ENCODE measurements at places on chromosomes 2 and 18. TPM values are rescaled to one million over a fixed set of nuclear protein-coding genes. Genes with fewer than 3 reads are reported as not detected.

Gene ZNF514
- polyA plus RNA-seq, result 21.0 TPM

Gene ASTL
- not detected for polyA plus RNA-seq

- no peak for DNase-seq
Measured at GRCh38 chr2:85064927-85065577, 68.1 kb upstream of the TCF7L1 start.

GRCh38 chr2:100381240-100381639, 36.2 kb downstream of the CHST10 start:
- DNase-seq, result peak; percentile 32

Gene LIPG
- polyA plus RNA-seq, result 4.4 TPM

Gene PGAP1
- polyA plus RNA-seq, result 13.8 TPM

DNA sequence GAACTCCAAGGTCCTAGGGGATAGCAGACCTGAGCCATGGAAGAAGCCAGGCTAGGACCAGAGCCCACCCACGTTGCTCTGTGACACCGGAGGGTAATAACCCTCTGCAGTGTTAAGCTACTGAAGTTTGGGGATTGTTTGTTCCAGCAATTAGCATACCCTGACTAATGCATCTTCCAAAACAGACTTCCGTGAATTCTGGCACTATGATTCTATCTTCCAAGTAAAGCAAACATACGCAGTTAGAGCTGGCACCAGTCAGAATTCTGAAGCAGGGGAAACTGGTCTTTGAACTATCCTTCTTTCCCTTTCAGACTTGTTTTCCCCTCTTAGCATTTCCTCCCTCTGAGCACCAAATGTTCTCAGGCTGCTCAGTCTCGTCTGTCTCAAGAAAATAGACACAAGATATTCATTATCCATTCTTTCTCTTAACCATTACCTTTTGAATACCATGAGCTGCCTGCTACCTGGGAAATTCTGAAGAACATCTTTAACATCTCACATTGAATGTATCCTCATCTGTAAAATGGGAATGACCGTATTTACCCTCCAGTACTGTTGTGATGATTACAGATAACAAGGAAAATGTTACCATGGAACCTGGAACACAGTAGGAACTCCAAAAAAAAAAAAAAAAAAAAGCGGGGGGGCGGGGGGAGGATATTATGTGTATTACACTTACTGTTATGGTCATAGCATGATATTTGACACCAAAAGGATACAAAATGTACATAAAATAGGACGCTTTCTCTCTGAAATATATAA, 108.2 kb downstream of the TCF4 start:
- DNase-seq, result no peak

DNA sequence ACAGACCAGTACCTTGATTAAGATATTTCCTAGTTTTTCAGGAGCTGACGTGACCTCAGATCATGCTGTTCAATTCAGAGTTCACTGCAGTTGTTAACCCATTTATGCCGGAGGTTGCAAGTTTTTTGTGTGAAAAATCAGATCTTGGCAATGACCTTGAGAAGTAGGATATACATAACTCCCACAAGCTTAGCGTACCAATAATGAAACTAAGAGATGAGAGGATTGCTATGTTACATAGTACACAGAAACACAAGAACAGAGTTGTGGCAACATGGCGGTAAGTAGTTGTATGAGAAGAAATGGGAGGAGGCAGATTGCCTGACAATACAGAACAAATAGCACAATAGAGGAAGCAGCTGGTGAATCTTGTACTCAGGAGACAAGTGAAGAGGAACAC, 39.1 kb downstream of the PPIG start:
- DNase-seq, result no peak

DNA sequence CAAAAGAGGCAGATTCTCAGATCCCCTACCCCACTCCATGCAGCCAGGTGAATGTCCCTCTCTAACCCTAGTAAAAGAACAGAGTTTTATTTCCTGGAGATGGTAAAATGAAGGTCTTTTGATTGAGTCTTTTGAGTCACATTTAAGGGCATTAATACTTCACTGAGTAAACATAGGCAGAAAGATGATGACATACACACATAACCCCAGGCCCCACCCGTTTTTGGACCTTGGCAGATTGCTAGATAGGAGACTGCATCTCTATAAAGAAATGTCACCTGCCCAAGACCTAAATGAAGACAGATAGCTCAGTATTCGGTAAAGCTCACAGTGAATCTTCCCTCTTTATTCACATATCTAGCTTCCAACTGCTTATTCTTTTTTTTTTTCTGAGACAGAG, 28.3 kb upstream of the PEX13 start:
- DNase-seq, result no peak

Gene GAREM1
- 7.3 TPM for polyA plus RNA-seq

GRCh38 chr2:69721022-69721421, 20.9 kb upstream of the ANXA4 start:
- DNase-seq, result no peak

DNA sequence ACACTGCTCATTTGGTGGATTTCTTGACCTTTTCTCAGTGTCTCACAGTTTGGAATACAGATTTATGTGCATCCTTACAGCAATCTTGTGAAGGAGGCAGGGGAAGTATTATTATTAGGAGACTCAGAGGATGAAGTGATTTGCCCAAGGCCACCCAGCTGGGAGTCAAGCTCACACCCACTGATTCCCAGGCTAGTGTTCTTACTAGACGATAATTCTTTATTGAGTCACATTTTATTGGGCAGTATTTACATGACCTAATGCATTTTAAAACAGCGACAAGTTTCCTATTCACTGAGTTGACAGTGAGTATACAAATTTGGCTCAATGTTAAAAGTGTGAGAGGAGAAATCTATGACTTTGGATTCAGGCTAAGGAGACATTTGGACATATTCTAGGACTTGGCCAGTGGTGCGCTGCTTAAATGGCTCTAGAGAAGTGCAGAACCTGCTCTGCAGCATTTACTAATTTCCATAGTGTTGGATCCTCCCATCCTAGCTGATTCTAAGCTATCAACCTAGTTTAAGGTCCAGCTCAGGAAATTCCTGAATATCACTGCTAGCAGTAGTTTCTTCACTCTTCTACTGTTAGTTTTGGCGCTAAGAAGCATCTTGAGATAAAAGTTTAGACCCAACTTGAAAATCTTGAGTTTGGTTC, 199.3 kb downstream of the MTX2 start:
- DNase-seq, result no peak

Gene LDLRAD4
- 9.3 TPM for polyA plus RNA-seq

Gene NT5C1B
- 0.25 TPM for polyA plus RNA-seq

Gene CAPN13
- polyA plus RNA-seq, result 0.13 TPM

- DNase-seq, result no peak
Measured at GRCh38 chr2:70927641-70928040, 8.1 kb upstream of the ATP6V1B1 start.

GRCh38 chr18:7890075-7890474, 323.0 kb downstream of the PTPRM start:
- DNase-seq, result peak; percentile 39

DNA sequence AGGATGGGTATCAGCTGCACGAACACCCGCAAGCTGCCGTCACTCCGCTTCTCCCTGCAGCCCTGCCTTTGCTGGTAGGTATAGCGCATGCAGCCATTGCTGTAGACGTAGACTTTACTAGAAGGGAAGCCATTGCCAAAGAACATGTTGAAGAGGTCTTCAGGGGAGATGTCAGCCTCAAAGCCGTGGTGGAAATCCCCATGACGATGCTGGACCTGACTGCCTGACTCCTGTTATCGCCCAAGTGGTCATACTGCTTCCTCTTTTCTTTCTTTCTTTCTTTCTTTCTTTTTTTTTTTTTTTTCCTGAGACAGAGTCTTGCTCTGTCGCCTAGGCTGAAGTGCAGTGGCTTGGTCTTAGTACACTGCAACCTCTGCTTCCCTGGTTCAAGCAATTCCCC, 68.7 kb upstream of the SPRED2 start:
- no peak for DNase-seq

DNA sequence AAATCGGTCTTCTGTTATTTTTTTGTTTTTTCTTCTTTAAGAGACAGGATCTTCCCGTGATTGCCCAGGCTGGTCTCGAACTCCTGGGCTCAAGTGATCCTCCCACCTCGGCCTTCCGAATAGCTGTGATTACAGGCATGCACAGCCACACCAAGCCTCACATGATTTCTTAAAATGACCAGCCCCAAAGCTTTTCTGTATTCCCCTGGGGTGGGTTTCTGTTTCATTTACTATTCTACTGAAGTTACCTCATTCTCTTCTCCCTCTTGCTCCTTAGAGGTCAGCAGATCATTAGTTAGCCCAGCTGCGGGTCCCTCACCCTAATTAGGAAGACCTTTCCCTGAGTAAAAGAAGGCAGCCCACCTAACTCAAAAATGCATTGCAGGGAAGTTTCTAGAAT, 27.6 kb downstream of the SLC1A4 start:
- DNase-seq, result no peak

DNA sequence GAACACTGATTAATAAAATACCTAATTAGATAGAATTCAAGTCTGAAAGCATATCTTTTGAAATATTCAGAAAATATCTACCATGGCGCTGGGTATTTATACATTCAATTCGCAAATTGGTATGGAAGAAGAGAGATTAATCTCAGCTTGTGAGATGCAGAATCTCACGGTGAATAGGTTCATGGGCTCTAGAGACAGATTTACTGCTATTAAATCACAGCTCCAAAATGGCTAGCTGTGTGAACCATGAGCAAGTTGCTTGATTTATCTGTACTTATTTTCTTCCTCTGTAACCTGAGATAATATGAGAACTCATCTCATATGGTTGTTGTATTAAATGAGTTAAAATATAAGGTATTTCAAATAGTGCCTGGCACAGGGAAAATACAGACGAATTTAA, 556.7 kb downstream of the FBXO15 start:
- DNase-seq, result no peak

DNA sequence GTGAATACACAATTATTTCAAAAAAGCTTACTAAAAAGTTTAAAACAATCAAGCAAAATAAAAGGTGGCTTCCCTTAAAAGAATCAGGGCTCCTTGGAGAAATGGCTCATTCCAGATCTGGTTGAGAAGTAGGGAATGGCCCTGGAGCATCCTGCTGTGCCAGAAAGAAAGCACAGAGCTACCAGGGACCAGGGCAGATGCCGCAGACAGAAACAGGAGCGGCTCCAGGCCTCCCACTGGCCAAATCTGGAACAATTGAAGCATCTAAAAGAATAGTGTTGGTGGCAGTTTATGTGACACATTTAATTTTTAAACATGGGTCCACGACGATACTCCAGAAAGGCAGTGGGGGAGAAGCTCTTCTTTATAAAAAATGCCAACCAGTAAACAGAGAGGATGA, 75.5 kb downstream of the GBX2 start:
- no peak for DNase-seq

GRCh38 chr2:217090024-217090473, 230.2 kb upstream of the TNP1 start:
- no peak for DNase-seq

GRCh38 chr2:136342138-136342537, 224.2 kb upstream of the CXCR4 start:
- DNase-seq, result peak; percentile 69

DNA sequence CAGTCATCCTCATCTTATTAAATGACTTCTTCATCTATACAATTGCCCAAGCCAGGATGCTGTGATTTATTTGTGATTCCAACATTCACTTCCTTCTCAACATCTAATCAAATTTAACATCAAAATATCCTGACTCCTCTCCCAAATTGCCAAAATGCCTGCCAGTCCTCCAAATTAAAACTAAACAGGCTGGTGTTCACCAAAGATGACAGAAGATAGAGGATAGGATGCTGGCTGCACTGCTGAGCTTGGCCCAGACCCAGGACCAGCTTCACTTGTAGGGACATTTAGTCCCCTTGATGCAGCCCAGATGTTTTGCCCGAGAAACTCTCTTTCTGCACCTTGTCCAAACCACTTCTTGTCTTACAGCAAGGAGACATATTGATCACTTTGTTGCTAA, 540.0 kb upstream of the CNTNAP5 start:
- no peak for DNase-seq

- DNase-seq, result no peak
Measured at GRCh38 chr18:73824671-73825070, 323.0 kb downstream of the FBXO15 start.

DNA sequence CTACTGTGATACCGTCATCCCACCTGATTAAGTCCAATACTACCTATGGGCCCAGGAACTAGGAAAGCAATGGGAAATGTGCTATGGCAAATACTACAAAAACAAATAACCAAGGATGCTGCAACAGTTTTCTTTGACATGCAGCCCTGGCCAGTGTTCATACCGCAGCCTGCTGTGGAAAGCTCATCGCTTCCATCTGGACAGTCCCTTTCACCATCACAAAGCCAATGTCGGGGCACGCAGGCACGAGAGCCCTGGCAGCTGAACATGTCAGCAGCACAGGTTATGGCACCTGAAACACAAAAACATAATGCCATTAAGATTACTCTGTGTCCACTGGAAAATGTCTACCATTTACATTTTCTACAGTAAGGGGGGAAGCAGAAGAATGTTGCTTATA, 1621.1 kb downstream of the LRP1B start:
- DNase-seq, result no peak

Gene CXCR4
- polyA plus RNA-seq, result 32.8 TPM

DNA sequence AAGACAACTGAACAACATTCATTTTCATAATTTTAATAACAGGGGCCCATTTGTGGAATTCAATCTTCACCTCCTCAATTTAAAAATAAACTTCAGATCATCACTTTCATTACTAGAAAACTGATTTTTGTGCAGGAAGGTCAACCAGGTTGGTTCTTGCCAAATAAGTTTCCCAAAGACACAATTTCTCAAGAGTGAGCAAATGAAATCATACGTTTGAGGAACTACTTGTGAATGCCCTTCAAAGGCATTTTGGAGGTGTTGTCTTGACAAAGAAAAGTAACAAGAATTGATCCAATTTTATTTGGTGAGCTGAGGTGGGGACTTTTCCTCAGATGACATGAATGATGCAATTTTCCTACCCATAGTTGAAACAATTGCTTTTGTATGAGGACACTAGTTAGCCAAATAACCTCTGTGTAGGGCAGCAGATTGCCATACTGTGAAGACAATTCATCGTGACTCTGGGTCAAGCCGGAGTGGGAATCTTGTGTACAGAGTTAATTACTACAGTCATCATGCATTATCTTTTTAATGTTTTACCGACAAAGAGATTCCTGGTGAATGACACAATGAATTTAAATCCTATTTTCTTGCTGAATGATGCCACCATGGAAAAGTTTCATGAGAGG, 121.8 kb downstream of the TGFA start:
- DNase-seq, result no peak

DNA sequence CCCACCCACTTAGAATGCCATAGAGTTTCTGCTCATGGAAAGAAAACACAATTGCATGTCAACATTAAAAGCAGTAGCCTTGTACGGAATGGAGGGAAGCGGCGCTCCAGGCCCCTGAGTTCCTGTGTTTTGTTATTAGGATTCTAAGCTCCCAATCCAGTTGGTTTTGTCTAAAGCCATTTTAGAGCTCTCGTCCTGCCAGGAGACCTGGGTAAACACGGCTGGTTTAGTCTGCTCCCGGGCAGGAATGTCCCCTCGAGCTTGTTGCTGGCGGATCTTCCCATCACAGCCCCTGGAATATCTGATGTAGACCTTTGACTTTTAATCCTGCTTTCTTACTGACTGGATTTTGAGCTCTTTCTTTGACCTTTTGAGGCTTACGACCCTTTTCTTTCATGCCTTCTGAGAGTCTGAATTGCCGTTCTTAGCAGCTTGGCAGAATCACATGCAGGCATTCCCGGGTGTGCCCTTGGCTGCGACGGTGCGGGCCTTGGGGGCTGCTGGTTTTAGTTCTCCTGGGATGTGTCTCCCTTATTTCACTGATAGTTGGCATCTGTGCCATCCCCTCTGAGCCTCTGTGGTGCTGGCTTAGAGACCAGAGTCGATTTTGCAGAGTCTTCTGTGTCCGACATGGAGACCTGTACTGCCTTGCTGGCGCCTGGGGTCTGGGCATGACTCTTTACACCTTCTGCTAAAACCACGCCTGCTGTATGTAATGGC, 25.4 kb downstream of the GREB1 start:
- no peak for DNase-seq

Gene CHRNG
- polyA plus RNA-seq, result 160 TPM

GRCh38 chr2:221255862-221256261, 316.2 kb downstream of the EPHA4 start:
- no peak for DNase-seq
